IPS DF 19.7 (cell line): ENCODE measurements at places on chromosomes 2 and 18.

DNA sequence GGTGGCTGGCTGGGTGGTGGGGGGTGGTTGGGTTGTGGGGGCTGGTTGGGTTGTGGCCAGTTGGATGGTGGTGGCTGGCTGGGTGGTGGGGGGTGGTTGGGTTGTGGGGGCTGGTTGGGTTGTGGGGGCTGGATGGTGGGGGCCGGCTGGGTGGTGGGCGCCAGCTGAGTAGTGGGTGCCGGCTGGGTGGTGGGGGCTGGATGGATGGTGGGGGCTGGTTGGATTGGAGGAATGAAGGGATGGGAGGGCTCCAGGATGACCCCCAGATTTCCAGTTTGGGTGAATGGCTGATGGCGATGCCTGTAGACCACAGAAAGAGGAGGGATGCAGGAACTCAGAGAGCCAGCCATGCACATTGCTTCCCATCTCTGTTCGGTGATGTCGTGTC is 26.8 kb upstream of the GPR17 start:
- DNase-seq: no peak

DNA sequence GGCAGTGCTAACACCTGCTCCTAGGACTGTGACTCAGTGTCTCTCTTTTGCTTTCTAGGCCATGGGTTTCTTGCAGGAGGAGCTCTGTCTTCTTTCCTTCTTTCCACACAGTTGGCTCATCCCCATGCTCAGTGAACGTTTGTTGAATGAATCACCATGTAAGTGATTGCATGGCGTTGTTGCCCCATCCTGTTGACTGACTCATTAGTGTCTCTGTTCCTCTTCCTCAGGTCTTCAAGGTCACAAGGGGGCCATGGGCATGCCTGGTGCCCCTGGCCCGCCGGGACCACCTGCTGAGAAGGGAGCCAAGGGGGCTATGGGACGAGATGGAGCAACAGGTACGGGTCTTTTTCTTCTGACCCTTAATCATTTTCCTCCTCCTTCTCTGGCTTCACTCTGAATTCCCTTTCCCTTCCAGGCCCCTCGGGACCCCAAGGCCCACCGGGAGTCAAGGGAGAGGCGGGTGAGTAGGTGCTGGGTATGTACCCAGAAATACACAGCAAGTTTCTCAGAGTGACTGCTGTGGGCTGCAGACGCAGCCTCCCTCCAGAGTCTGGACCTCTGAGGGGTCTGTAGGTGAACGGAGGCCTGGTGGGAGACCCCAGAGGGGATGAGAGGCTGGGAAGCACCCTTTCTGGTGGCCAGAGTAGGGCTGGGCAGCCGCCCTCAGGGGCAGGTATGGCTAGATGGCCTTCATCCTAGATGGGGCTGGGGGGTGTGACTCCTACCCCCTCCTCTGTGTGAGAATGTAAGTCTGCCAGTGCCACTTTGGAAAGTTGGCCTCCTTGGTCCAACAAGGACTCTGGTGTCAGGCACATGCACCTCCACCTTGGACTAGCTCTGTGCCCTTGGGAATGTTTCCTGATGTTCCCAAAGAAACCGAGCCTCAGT is 32.4 kb downstream of the MARCO start:
- DNase-seq: no peak

DNA sequence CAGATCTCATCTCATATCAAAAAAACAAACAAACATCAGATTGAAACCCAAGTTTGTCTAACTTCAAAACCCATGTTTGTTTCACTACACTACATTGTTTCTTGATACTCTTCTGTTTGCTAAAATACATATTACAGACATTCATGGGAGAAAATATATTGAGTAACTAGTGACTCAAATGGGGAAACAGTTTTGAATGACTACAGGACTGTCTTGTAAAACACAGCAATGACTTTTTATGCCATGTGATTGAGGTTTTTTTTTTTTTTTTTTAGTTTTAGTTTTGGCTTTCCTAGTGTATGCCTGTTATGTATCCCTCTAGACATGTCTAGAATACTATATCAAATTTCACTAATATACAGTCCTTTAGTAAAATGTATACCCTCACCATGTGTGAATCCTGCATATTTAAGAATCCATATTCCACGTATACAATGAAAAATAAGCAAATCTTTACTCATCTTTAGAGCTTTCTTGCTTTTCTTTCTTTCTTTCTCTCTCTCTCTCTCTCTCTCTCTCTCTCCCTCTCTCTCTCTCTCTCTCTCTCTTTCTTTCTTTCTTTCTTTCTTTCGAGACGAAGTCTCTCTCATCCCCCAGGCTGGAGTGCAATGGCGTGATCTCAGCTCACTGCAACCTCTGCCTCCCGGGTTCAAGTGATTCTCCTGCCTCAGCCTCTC is 46.6 kb upstream of the SERTAD2 start:
- DNase-seq: no peak

- DNase-seq: no peak
Measured at GRCh38 chr2:40202798-40203400, 249.0 kb downstream of the SLC8A1 start.

- no peak for DNase-seq
Measured at GRCh38 chr2:237345411-237345810, 68.6 kb downstream of the COL6A3 start.

GRCh38 chr2:182726473-182726872 is 10.4 kb downstream of the DNAJC10 start:
- DNase-seq: no peak

GRCh38 chr18:58639751-58640427 is 11.0 kb upstream of the ALPK2 start:
- no peak for DNase-seq

GRCh38 chr2:123687064-123687463 is 338.0 kb upstream of the CNTNAP5 start:
- DNase-seq: no peak

DNA sequence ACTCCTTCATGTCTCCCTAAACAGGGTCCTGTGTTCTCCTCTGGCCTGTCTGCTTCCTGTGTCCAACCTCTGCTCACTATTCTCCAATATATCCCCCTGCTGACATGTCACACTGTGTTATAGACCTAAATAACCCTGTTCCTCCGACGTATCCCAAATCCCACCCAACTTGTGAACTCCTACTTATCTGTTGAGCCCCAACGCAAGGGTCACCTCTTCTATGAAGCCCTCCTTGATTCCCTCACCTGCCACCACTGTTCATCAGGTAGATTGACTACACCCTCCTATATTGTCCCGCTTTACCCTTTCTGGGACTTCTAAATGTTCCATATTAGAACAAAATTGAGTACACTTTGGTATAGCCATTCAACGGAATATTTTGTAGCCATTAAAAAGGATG is 42.1 kb downstream of the PCARE start:
- DNase-seq: no peak

DNA sequence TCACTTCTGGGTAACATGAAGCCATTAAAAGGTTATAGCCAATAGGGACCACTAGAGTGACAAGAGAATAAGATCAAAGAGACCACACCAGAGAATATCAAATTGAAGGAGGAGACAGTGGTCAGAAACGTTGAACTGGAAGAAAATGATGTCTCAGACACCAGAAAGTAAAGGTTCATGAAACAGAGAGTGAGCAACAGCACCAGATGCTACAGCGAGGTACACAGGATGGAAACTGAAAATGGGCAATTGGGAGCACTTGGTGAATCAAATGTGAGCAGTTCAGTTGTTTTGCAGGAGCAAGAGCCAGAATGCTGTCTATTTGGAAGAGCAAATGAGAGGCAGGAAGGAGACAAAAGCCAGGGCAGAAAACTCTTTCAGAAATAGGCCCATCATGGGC is 162.6 kb downstream of the SS18 start:
- DNase-seq: no peak

- no peak for DNase-seq
Measured at GRCh38 chr2:25165992-25166875, 2.1 kb downstream of the POMC start.

DNA sequence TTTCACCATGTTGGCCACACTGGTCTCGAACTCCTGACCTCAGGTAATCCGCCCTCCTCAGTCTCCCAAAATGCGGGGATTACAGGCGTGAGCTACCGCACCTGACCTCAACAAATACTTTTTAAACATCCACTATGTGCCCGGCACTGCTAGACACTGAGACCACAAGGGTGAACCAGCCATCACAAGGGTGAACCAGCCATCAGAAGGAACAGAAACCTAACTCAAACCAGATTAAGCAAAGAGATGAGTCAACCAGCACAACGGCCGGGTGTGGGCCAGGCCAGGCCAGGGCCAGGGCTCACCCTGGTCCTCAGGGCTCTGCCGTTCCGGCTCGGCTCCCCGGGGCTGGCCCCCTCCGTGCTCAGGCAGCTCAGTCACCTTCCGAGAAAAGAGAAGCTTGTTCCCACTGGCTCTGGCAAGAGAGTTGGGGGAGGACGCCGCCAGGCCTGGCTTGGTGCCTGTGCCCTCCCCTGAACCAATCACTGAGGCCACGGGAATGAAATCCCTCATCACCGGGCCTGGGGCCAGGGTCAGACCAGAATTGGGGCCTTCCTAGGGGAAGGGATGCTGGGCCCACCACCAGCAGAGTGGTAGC is 4.4 kb downstream of the TEX44 start:
- no peak for DNase-seq

DNA sequence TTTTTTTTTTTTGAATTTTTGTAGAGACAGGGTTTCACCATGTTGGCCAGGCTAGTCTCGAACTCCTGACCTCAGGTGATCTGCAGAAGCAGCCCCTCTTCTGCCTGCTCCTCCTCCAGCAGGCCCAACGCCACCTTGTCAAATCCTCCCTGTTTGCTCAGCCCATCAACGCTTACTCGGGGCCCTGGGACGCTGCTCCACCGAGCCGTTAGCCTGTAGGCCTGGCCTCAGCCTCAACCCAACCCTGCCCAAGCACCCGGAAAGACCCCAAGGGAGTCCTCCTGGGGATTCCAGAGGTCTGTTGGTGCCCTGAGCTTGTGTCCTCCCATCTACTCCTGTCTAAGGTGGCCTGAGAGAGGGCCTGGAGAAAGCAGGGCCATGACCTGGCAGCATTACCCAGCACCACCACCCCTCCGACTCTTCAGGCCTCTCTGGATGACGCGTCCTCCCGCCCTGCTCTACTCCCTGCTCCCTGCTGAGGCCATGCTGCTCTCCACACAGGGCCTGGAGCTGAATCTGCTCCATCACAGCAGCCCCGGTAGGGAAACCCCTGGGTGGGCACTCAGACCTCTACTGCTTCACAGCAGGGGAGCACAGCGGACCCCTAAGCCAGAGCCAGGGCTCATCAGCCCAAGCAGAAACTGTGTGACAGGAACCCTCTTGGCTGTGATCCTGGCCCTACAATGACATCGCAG is 3.2 kb downstream of the STK25 start:
- no peak for DNase-seq

DNA sequence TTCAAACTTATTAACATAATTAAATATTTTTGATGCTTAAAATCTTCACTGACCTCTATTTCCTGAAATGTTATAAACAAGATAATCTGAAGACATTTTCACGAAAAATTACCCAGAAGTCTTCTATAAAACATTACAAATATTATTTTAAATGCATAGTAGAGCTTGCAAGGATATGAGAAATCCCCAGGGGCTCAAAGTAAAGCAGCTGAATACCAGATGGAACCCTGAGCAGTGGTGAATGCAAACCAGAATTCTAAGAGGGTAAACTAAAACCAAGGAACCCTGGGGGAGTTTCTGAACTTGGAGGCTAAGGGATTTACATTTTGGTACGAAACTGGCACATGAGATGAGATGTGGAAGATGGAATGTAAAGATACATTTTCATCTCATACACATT is 83.6 kb downstream of the FSHR start:
- no peak for DNase-seq

DNA sequence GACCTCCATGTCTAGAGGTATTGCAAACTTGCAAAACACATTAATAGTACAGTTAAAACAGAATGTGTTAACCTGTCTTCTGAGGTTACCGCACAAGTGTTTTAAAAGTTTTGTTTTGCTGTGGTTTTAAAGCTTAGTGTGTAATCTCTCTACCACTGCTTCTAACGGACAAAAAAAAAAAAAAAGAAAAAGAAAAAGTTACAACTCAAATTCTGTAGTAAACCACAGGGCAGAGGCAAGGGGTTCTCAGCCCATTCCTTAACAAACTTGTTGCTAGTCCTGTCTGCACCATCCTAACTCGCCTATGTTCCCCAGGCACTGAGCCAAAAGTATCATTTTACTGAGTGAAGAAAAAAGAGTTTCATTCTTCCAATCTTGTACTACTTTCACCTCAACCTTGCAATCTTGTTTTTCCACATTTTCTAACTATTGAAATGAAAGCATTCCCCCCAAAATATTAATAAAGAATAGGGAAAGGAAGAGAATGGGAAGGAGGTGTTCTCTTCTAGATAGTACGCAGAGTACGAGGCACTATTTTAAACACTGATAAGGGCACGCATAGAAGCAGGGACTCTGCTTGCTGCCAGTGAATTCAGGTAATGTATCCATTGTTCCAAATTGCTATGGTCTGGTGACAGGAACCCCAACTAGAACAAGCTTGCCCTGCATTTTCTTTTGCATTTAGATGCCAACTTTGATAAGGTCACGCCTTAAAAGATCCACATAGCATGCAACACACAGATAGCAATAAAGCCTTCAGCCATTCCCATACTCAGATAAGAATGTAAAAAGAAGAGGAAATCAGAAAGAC is 47.1 kb downstream of the IKZF2 start:
- no peak for DNase-seq

- no peak for DNase-seq
Measured at GRCh38 chr18:65737471-65737955, 13.3 kb upstream of the CDH7 start.

- peak; percentile 35 for DNase-seq
Measured at GRCh38 chr2:146927080-146927711, 917.6 kb upstream of the ACVR2A start.

DNA sequence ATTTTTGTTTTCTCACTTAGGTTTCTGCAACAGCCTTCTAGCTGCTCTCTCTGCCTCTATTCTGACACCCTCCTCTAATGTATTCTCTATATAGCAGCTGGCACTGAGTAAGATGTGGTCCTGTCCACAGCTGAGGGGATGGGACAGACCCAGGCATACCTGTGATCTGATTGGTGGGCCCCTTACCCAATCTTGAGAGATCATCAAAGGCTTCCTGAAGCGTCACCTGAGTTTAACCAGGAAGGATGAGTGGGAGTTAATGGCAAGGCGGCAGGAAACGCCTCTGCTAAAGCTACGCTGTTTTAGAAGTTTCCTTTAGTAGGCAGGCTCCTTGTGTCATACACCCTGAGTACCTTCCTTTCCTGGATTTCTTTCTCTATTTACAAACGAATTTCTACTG is 5.7 kb upstream of the TET3 start:
- DNase-seq: no peak

- no peak for DNase-seq
Measured at GRCh38 chr2:134668821-134669220, 50.0 kb downstream of the TMEM163 start.

DNA sequence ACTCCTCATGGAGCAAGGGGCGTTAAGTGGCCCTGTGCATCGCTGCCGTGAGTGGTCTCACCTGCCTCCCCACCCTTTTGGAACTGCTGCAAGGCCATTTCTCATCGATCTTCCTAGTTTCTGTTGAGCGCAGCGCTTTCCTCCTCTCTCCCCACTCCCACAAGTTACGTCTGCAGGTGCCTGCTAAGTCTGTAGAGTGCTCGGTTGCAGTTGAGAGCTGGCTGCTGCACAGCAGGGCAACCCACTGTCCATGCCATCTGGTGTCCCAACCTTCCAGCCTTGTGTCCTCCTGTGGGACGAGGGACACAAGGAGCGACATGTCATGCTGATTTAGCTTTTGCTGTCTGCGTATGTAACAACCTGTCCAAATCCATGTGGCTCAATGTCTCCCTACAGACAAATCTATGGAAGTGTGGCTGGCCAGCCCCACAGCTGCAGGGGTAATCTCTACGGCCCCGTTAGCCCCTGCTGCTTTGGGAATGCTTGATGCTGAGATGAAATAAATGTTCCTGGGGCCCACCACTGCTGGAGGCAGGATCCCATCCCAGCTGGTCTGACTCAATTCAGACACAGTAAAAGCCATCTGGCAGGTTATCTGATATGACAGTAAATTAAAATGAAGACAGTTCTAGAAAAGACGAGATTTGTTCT is 68.1 kb upstream of the TCF7L1 start:
- no peak for DNase-seq
